ENCODE measurements at places on chromosomes 7 and 10.

GRCh38 chr10:89518876-89519842, 16.2 kb downstream of the SLC16A12 start:
- peak; percentile 67 for DNase-seq

DNA sequence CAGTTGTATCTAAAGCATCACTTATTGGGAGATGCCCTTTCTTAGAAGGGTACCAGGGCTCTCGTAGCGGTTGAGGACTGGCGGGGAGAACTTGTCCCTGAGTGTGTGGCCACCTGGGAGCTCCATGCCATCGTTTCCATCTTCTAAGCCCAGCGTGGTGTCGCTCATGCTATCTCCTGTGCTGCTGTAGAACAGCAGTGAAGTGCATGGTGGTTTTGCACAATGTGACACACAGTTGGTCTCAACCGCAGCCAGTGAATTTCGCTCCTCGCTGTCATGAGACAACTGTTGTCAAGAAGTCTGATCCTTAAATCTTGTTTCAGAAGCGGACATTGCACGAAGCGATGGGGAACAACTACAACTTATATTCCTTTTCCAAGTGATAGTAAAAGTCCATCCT, 283.4 kb downstream of the GRID1 start:
- no peak for DNase-seq

- no peak for DNase-seq
Observed at GRCh38 chr10:6274040-6274439, 71.3 kb downstream of the PFKFB3 start.

GRCh38 chr10:26914898-26915297, 54.1 kb upstream of the ABI1 start:
- DNase-seq = no peak

DNA sequence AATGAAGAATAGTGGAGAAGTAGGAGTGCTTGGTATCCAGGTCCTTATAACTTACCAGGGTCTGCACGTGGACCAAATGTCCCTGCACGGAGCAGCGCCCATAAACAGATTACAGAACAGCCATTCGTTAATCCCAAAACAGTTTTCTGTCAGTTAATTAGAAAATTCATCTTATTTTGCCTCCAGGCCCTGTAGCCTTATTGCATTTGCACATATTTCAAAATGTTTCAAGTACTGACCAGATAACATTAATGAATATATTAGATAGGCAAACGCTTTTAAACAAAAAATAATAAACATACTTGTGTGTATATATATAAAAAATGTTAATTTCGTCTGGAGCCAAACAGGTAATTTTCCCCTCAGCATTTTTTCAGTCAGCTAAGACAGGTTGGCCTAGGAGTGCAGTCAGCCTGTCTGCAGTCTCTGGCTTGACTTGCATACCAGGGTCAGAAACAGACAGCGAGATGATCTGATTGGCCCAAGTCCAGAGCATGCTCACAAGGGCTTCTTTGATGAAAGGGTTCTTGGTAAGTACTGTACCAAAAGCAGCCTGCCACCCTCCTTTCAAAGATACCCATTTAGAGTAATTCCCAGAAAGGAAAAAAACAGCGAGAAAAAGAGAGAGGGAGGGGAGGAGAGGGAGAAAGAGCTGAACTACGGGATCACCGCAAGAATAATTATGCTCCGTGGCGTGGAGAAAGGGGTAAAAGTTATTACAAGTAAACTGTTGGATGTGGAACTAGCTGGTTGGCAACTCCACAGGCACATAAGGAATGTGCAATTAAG, 194.4 kb upstream of the TCF7L2 start:
- no peak for DNase-seq

DNA sequence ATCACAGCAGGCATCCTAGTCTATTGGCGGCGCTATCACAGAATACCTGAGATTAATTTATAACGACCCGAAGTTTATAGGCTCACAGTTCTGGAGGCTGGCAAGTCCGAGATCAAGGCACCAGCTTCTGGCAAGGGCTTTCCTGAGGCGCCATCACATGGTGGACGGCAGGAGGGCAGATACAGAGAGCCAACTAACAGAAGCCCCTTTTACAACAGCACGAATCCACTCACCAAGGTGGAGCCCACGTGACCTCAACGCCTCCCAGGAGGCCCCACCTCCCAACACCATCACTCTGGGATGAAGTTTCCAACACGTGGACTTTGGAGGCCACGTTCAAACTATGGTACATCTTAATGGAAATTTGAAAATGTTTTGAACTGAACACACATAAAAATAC, 255.3 kb downstream of the ELFN1 start:
- no peak for DNase-seq

DNA sequence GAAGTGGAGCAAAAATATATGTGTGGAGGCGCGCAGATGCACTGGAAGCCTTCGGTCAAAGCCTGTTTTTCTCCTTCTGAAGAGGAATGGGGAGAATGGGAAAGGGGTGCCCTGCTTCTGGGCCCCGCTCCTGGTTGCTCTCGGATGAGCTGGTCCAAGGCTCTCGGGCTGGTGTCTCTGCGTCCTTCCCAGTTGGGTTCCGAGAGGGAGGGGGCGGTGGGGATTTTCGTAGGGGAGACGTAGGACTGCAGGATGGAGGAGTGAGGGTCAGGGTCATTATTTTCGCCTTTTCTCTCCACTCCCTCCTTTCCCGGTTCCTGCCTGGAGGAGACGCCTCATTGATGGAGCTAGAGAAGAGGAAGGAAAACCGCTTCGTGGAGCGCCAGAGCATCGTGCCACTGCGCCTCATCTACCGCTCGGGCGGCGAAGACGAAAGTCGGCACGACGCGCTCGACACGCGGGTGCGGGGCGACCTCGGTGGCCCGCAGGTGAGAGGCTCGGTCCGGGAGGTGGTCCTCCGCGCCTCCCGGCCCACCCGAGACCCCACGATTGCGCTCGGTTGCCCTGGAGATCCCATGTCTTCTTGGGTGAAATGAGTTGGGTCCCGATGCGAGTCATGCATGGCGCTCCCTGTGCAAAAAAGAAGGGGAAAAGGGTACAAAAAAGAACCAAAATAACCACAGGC, 790 bp downstream of the ADAM22 start:
- DNase-seq = no peak
